NCI-H146 (cell line): ENCODE measurements at places on chromosomes 2 and 18.

- DNase-seq: peak; percentile 51
Observed at GRCh38 chr2:191049728-191050639, 36.0 kb upstream of the STAT1 start.

- DNase-seq: no peak
Observed at GRCh38 chr2:25655316-25655715, 18.1 kb downstream of the DTNB start.

DNA sequence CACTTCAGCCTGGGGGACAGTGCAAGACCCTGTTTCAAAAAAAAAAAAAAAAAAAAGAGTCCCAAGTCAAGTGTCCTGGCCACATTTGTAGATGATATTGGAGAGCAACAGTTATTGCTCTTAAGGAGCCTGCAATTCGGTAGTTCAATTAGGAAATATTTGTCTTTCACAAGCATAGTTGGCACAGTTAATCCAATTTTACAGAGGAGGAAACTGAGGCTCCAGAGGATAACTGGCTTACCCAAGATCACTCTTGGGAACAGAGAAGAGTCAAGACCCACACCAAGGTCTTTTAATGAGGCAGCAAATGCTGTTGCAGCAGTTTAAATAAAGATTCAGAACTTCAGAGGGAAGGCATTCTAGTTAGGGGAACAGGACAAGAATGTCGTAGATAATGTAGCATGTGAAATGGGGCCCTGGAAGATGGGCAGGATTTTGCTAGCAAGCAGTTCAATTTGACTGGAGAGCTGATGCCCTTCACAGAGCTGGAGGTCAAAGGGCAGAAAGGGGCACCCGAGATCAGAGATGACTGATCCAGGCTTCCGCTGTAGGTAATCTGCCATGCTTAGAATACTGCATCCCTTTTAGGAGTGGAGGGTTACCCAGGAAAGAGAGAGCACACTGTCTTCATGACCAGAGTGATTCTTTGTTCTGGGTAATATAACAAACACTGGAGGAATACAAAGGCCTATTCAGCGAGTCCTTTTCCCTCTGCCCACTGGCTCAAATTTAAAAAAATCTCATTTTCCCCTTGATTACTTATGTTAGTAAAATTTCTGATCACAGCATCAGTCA is 3.0 kb downstream of the NPC1 start:
- no peak for DNase-seq

DNA sequence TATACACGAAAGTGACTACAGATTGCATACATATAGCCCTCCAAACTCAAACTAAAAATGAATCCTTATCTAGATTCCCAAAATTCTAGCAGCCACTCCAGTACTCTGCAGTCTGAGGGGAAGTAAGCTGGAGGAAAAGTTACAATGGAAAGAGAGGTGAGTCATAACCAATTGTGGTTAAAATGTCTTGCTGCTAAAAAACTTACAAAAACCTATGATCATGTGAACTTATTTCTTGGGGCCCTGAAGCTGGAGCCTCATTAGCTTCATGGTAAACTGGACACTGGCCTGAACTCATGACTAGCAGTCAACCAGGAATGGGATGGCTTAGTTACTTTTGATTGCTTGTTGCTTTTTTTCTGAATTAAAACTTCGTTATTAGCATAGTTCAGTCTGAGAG is 175.9 kb downstream of the SLC4A3 start:
- DNase-seq: no peak
